ENCODE measurements at places on chromosomes 6 and 20.

GRCh38 chr20:59047938-59048680, 5.5 kb upstream of the PRELID3B start:
- no peaks in the 10 kb centered on the region for H3K36me3 ChIP-seq
- peaks cover 17% of the 10 kb centered on the region for H3K27me3 ChIP-seq
- peak overlapping the region; percentile 82 for H3K27ac ChIP-seq

- H3K27ac ChIP-seq, result no peak overlapping the region
- H3K36me3 ChIP-seq, result peaks cover 15% of the 10 kb centered on the region
- no peaks in the 10 kb centered on the region for H3K27me3 ChIP-seq
- H3K4me1 ChIP-seq, result peaks cover 48% of the 10 kb centered on the region
Measured at GRCh38 chr6:13452346-13453117, 34.9 kb downstream of the GFOD1 start.

- H3K27ac ChIP-seq, result peak overlapping the region; percentile 95
- DNase-seq, result no peak
- H3K27me3 ChIP-seq, result no peaks in the 10 kb centered on the region
- H3K4me3 ChIP-seq, result no peak overlapping the region
Measured at GRCh38 chr6:135118134-135118730, 62.9 kb upstream of the MYB start.

GRCh38 chr6:18485660-18486435, 98.7 kb downstream of the RNF144B start:
- DNase-seq, result no peak
- H3K4me3 ChIP-seq, result no peak overlapping the region
- H3K4me1 ChIP-seq, result peaks cover 16% of the 10 kb centered on the region
- H3K27ac ChIP-seq, result peak overlapping the region; percentile 34
- peaks cover 39% of the 10 kb centered on the region for H3K27me3 ChIP-seq

DNA sequence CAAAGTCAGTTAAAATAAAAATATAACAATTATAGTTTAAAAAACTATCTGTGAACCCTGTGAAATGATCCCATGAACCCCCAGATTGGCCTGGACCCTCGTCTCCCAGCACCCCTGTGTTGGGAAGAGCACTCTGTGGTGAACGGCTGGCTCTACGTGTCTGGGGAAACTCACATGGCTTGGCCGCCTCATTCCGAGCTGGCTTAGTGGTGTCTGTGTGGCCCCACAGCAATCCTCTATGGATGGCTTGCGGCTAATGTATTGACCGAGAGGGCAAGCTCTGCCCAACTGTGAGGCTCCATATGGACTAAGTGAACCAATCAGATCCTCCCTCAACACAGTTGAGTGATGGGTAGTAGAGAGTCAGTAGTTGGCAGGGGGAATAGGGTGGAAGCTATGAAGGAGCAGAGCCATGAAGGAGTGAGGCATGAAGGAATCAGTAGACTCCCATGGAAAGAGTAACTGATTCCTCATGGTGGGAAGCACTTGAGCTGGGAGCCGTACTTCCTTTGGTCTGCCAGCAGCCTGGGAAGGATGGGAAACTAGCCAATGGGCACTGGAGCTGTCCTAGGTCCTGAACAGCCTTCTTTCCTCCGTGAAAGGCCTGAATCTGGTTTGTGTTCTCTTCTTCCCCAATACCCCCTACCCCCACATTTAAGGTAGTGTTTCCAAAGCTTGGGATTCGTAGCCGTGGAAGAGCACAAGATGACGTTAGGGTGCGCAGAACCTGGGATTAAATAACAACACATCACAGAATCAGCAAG, 21.6 kb upstream of the ZNF831 start:
- peaks cover 37% of the 10 kb centered on the region for H3K4me1 ChIP-seq
- H3K27me3 ChIP-seq, result peaks cover 2% of the 10 kb centered on the region
- no peaks in the 10 kb centered on the region for H3K36me3 ChIP-seq
- no peak overlapping the region for H3K27ac ChIP-seq
- DNase-seq, result no peak

- peaks cover 10% of the 10 kb centered on the region for H3K27me3 ChIP-seq
- no peak overlapping the region for H3K27ac ChIP-seq
- no peak for DNase-seq
- H3K4me1 ChIP-seq, result peaks cover 8% of the 10 kb centered on the region
- no peak overlapping the region for H3K4me3 ChIP-seq
Measured at GRCh38 chr6:52590152-52590891, 13.5 kb upstream of the TRAM2 start.

GRCh38 chr6:160327981-160328380, 20.2 kb upstream of the SLC22A3 start:
- no peaks in the 10 kb centered on the region for H3K36me3 ChIP-seq
- H3K27ac ChIP-seq, result no peak overlapping the region
- DNase-seq, result no peak
- no peaks in the 10 kb centered on the region for H3K4me1 ChIP-seq
- peaks cover 11% of the 10 kb centered on the region for H3K27me3 ChIP-seq
- H3K4me3 ChIP-seq, result no peak overlapping the region

GRCh38 chr6:56652994-56653393, 10.3 kb upstream of the DST start:
- H3K36me3 ChIP-seq, result no peaks in the 10 kb centered on the region
- H3K27ac ChIP-seq, result no peak overlapping the region
- H3K4me3 ChIP-seq, result no peak overlapping the region

- H3K27me3 ChIP-seq, result peaks cover 9% of the 10 kb centered on the region
- no peak for DNase-seq
- no peak overlapping the region for H3K4me3 ChIP-seq
- peaks cover 28% of the 10 kb centered on the region for H3K4me1 ChIP-seq
- peak overlapping the region; percentile 5 for H3K27ac ChIP-seq
Measured at GRCh38 chr6:159929819-159930218, 39.0 kb downstream of the MAS1 start.

- H3K27me3 ChIP-seq, result peaks cover 59% of the 10 kb centered on the region
- no peak for DNase-seq
- peaks cover 11% of the 10 kb centered on the region for H3K4me1 ChIP-seq
- no peaks in the 10 kb centered on the region for H3K36me3 ChIP-seq
- no peak overlapping the region for H3K4me3 ChIP-seq
Measured at GRCh38 chr6:1613346-1613687, 3.6 kb downstream of the FOXC1 start.

DNA sequence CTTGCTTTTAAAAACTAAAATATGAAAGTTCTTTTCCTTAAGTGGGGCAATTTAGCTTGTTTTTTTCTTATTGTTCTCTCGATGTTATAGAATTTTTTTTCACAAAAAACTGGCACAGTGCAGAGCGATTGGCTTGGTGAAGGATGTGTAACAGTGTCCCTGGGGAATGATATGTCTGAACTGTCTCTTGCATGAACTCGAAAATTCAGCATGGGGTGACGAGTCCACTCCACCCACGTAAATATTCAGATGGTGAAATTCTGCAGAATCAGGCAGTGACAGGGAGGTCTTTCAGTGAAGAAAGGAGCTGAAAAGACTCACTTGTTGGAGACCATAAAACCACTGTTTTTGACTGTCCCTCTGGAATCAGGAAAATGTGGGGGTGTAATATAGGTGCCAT, 505.3 kb downstream of the MMUT start:
- H3K36me3 ChIP-seq, result no peaks in the 10 kb centered on the region
- no peaks in the 10 kb centered on the region for H3K4me1 ChIP-seq
- H3K27me3 ChIP-seq, result no peaks in the 10 kb centered on the region

DNA sequence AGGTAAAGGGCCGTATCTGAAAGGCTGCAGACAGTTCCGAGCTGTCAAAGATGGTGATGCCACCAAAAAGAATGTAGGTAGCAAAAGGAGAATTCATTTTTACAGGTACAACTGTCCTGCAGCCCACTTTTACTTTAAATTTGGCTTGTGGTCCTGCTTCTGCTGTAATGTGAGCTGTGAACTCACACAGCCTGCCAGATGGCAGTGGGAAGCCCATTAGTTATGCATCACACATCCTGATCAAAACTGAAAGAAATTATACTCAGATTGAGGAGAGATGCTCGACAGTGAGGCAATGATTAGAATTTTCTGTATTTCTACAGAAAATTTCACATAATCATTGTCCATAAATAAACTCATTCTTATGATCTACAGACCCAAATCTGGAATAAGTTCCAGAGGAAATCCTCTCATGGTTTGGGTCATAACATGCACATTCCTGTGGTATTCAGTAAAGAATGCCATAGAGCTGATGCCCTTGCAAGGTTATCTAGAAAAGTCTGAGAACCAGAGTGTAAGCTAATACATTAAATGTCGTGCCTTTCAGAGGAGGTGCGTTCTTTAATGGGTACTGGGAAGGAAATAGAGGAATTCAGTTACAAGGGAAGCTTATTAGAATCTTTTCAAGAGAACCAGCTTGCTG, 23.9 kb upstream of the E2F3 start:
- no peaks in the 10 kb centered on the region for H3K27me3 ChIP-seq
- peaks cover 25% of the 10 kb centered on the region for H3K4me1 ChIP-seq
- H3K27ac ChIP-seq, result no peak overlapping the region
- DNase-seq, result no peak
- no peak overlapping the region for H3K4me3 ChIP-seq

DNA sequence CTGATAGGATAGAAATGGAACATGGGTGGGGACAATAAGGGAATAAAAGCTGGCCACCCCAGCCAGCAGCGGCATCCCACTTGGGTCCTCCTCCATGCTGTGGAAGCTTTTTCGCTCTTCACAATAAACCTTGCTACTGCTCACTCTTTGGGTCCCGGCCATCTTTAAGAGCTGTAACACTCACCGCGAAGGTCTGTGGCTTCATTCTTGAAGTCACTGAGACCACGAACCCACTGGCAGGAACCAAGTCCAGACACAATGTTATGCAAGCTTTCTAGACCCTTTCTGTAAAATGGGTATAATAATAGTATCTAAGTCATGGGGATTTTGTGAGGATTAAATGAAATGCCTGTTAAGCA, 48.9 kb upstream of the EZR start:
- H3K27ac ChIP-seq, result no peak overlapping the region
- H3K36me3 ChIP-seq, result no peaks in the 10 kb centered on the region
- H3K27me3 ChIP-seq, result peaks cover 2% of the 10 kb centered on the region
- H3K4me1 ChIP-seq, result peaks cover 32% of the 10 kb centered on the region

DNA sequence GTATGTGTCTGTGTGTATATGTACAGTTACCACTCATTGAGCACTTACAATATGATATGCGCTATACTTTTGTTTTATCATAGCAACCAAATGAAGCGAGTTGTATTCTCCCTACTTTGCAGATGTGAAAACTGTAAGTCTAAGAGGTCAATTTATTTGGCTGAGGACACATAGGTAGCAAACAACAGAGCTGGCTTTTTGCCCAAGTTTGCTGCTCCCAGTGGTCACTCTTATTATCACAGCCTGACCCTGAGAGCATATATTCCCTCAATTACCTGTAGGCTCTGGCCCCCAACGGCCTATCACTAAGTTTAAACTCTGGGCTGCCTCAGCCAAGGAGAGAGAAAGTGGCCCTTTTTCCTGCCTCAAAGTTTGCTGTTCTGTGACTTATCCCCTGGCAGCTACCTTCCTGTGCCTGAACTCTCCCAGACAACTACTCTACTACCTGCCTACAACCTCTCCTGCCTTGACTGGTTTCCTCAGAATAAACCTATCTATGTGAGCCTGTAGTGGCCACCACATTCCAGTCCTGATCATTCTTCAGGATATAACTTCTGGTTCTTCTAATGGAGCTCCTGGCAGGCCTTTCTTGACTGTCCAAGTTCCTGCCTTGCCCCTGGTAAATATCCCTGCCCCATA, 221.8 kb downstream of the FRK start:
- no peaks in the 10 kb centered on the region for H3K27me3 ChIP-seq
- H3K4me3 ChIP-seq, result no peak overlapping the region
- H3K36me3 ChIP-seq, result no peaks in the 10 kb centered on the region

GRCh38 chr6:17907406-17908229, 79.8 kb downstream of the KIF13A start:
- no peak for DNase-seq
- no peak overlapping the region for H3K27ac ChIP-seq
- H3K27me3 ChIP-seq, result peaks cover 15% of the 10 kb centered on the region

DNA sequence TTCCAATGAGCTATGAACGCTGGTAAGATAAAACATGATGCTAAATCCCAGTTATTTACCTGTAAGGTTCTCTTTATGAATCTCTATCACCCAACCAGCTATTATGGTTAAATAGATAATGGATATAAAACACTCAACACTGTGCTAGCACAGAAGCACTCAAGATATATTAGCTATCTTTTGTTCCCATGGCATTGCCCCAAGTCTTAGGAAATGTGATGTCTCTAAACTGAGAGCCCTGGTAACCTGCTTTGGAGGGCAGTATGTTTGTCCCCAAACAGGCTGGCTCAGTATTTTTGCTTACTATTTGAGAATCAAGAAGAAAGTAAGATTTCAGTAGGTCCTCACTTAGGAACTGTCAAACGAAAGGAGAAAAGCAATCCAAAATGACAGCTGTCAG, 90.5 kb downstream of the BTBD9 start:
- no peaks in the 10 kb centered on the region for H3K4me1 ChIP-seq
- H3K36me3 ChIP-seq, result no peaks in the 10 kb centered on the region
- DNase-seq, result no peak
- no peak overlapping the region for H3K4me3 ChIP-seq

GRCh38 chr20:32819992-32820697, 391 bp downstream of the MAPRE1 start:
- peaks cover 32% of the 10 kb centered on the region for H3K4me1 ChIP-seq
- DNase-seq, result no peak
- peak overlapping the region; percentile 95 for H3K4me3 ChIP-seq
- peak overlapping the region; percentile 95 for H3K27ac ChIP-seq
- peaks cover 15% of the 10 kb centered on the region for H3K36me3 ChIP-seq

- DNase-seq, result no peak
- no peak overlapping the region for H3K4me3 ChIP-seq
- H3K27ac ChIP-seq, result no peak overlapping the region
- H3K36me3 ChIP-seq, result no peaks in the 10 kb centered on the region
Measured at GRCh38 chr6:132140189-132140588, 189.0 kb upstream of the CCN2 start.

GRCh38 chr6:40885139-40885774, 153.8 kb downstream of the UNC5CL start:
- no peak for DNase-seq
- H3K27ac ChIP-seq, result no peak overlapping the region
- H3K4me3 ChIP-seq, result no peak overlapping the region
- no peaks in the 10 kb centered on the region for H3K36me3 ChIP-seq

DNA sequence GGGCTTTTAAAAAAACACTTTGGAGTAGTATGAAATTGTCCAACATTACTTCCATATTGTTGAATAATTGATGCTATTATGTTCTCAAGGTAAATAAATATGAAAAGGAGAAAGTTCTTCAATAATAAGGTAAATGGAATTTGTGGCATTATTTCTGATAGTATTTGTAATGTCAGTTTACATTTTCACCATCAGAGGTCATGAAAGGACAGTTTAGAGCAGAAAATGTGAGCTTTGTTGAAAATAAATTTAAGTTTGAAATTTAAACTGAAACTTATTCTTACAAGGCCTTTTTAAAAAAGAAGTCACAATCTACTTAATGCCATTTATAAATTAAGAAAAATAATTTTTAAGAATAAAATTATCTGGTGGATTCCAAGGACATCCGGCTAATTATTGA, 15.8 kb upstream of the CEP162 start:
- no peaks in the 10 kb centered on the region for H3K36me3 ChIP-seq
- no peak for DNase-seq
- no peak overlapping the region for H3K4me3 ChIP-seq
- H3K27me3 ChIP-seq, result no peaks in the 10 kb centered on the region
- H3K4me1 ChIP-seq, result no peaks in the 10 kb centered on the region
- H3K27ac ChIP-seq, result no peak overlapping the region

All from activated T-helper 2 cell treated with anti-CD3 and anti-CD28 coated beads, Interferon-gamma antibody, Interleukin-2, Interleukin-4, amounts not matched to agents 10 μg/mL and 5 μg/mL and 100 μg/mL, durations not matched to agents 14 hours and 24 hours and 36 hours (primary cell).